ENCODE measurements at places on chromosomes 5 and 9. TPM values are rescaled to one million over a fixed set of nuclear protein-coding genes. Genes with fewer than 3 reads are reported as not detected.

RBM18 gene
- 18.8 TPM for total RNA-seq

FST gene
- 2.2 TPM for total RNA-seq

PCDHA12 gene
- total RNA-seq, result 40.4 TPM

DMXL1 gene
- 164 TPM for total RNA-seq

PTPN3 gene
- total RNA-seq, result 6.3 TPM

PCDHA8 gene
- total RNA-seq, result 25.7 TPM

TYRP1 gene
- total RNA-seq, result 0.31 TPM

Data from parietal lobe (tissue), 2 donors.